ENCODE measurements at places on chromosomes 5 and 9.

DNA sequence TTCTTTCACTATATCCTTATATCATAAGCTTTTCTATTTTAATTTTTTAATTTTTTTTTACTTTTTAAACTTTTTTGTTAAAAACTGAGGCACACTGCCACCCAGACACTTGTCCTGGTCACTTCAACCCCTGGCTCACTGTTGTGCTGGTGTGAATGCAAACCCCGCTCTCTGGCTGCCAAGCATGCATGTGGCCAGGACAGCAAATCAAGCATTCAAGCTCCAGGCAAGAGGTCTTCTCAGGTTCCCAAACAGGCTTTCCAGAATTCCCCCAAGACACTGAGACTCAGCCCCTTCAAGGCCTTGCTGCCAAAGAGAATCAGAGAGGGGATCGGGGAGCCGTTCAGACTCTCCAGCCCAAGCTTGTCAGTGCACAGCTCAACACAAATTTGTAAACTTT, 139.9 kb downstream of the FANCC start:
- no peak for DNase-seq

DNA sequence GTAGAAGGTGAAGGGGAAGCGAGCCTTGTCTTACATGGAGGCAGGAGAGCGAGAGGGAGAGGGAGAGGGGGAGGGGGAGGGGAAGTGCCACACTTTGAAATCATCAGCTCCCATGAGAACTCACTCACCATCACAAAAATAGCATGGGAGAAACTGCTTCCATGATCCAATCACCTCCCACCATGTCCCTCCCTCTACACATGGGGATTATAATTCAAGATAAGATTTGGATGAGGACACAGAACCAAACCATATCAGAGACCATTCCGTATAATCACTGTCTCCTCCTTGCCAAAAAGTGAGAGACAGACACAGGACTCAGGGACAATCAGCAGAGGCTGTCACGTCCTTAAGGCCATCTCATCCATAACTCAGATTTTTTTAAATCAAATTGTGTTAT, 187.7 kb upstream of the TAS2R1 start:
- DNase-seq = no peak

DNA sequence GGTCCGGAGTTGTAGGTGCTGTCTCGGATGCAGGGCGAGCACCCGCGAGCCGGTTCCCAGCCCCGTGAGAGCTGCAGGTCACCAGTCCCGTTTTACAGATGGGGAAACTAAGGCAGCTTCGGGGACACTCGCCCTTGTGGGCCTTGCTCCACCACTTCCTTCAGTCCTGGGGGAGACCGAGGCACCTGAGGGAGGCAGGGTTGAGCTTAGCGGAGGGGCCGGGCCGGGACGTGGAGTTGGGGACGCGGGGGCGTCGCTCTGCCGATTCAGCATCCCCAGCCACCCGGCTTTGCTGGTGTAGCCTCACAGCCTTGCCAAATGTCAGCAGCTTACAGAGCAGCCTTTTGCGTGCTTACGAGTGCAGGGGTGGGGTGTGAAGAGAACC, 530 bp downstream of the BBLN start:
- DNase-seq = no peak

DNA sequence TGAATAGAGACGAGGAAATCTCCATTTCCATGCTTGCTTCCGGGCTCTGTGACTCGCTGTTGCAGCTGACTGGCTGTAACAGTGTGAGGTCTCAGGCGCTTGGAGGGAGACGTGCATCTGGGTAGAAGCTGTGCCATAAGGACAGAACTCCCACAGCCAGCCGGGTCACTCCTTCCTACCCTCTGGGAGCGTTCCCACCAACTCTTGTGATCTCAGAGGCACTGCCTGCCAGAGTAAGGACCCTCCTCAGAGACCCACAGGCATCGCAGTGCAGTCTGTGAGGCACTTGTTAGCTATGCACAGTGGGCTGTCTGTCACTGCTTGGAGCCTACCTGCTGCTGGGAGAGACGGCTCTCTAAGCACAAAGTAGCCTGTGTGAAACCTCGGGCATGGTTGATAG, 203.4 kb upstream of the SEMA6A start:
- DNase-seq = no peak

GRCh38 chr9:78213712-78214111, 22.2 kb upstream of the CEP78 start:
- DNase-seq = peak; percentile 24

DNA sequence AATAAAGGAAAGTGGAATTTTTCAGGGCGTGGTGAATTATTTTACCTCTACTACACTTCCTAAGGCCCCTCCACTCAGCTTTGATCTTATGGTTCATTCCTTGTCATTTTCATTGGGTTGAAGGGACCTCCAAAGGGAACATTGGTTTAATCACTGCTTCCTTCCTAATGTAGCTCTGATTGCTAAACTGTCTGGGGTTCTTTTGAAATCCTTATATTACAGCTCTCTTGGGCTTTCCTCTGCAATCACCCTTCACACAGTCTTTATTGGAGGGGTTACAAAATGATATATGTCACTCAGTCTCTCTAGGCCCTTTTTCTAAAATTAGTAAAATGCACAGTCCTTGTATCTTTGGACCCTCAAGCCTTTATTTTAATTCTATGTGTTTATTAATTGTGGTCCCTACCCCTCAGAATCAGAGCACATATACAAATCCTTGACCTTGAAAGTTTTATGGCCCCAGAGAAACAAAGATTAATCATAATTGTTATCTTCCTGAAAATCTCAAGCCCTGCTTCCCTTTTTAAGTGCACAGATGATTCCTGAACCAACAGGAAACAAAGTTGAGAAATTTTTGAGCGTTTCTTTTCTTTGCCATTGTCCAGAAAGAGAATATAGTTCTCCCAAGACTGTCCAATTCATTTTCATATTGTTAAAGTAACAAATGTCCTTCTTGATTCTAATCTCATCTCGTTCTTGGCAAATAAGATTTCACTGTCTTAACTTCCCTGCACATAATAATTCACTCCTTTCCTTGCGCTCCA, 330.0 kb downstream of the ARRDC3 start:
- DNase-seq = no peak

DNA sequence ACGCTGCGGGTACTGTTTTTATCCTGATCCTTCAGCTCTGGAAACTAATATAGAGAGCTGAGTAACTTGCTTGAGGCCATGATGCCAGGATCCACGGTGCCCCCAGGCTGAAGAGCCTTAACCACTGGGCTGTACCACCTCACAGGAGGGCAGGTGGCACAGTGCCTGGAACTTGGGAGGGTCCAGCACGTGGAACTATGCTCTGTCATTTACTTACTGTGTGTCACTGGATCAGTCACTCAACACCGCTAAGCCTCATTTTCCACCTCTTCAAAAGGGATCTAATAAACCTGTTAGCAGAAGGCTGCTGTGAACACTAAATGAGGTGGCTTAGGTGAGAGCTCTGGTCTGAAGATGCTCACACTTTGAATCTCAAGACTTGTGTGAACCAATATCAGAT, 29.6 kb downstream of the KCNIP1 start:
- no peak for DNase-seq

GRCh38 chr9:90808890-90809685, 7.5 kb downstream of the SYK start:
- DNase-seq = no peak

GRCh38 chr9:17361378-17361777, 217.5 kb upstream of the SH3GL2 start:
- no peak for DNase-seq

GRCh38 chr9:8863069-8863468, 1063.5 kb upstream of the DMAC1 start:
- DNase-seq = no peak

- no peak for DNase-seq
Measured at GRCh38 chr5:35855187-35855586, 1.5 kb upstream of the IL7R start.

DNA sequence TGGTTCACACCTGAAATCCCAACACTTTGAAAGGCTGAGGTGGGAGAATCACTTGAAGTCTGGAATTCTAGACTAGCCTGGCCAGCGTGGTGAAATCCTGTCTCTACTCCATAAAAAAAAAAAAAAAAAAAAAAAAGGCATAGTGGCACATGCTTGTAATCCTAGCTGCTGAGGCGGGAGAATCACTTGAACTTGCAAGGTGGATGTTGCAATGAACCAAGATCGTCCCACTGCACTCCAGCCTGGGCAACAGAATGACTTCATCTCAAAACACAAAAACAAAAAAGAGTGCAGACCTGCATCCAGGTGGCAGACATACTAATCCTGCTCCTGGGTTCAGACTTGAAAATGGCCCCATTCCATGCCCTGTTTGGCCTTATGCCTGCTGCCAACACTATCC, 21.8 kb upstream of the ADAMTS19 start:
- DNase-seq = no peak

- DNase-seq = no peak
Measured at GRCh38 chr5:29099585-29099984, 2061.2 kb upstream of the CDH9 start.

- DNase-seq = no peak
Measured at GRCh38 chr5:112983363-112983762, 6.8 kb downstream of the DCP2 start.

DNA sequence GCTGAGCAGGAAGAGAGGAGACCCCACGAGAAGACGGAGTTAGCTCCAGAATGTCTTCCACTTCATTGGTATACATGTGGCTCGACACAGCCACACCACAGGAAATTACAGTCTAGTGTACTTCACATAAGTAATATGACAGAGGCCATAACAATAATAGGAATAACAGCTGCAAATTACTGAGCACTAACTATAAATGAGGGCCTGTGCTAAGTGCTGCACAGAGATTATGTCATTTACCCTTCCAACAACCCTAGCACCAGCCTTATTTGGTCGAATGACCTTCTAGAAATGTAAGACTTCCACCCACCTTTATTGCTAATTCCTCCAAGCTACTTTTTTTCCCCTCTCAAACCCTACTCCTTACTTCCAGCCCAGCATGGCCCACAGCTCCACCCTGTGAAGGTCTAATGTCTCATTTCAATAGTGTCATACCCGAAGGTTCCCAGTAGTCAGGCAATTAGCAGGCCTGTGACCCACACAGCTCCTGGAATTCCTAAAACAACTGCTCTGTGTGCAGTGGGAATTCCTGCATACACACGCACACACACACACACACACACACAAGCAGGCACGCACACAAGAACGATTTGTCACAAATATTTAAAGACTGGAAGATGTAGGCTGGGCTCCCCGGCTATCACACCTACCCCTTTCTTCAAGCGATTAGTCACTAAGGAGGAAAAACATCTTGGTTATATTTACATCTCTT, 134.5 kb downstream of the FRMD3 start:
- DNase-seq = no peak

- DNase-seq = no peak
Measured at GRCh38 chr5:125205601-125206225, 459.3 kb upstream of the ZNF608 start.

DNA sequence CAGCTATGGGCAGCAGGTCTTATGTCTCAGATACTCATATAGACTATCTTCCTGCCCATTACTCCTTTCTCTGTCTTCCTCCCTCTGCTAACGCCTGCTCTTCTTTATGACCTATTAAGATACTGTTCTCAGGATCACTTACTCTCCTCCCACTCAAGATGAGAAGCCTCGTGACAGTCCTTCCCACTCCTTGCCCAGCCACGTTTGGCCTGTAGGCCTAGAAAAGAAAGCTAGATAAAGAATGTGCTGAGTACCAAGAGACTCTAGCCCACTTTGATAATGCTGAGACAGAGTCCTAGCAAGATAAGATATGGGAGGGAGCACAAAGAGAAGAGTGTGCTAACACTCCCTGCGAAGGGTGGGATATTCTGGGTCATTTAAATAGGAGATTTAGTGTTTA, 6.8 kb upstream of the DENND4C start:
- DNase-seq = no peak

- DNase-seq = no peak
Measured at GRCh38 chr5:160175438-160176218, 53.7 kb upstream of the FABP6 start.

DNA sequence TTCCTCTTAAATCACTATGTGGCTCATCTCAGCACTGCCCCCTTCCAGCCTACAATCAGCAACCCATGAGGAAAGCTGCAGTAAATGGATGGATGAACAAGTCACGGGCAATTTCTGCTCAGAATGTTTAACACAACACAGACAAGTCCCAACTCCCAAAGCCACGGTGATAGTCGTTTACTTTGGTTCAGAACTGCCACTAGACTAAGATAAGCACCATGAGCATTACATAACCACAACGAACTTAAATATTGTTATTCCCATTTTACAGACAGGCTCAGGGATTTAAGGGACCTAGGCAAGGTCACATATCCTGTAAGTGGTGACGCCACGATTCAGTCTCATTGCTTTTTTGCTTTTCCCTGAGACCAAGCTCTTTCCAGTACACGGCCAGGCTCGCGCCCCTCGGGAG, 2.0 kb upstream of the SMIM27 start:
- peak; percentile 12 for DNase-seq

DNA sequence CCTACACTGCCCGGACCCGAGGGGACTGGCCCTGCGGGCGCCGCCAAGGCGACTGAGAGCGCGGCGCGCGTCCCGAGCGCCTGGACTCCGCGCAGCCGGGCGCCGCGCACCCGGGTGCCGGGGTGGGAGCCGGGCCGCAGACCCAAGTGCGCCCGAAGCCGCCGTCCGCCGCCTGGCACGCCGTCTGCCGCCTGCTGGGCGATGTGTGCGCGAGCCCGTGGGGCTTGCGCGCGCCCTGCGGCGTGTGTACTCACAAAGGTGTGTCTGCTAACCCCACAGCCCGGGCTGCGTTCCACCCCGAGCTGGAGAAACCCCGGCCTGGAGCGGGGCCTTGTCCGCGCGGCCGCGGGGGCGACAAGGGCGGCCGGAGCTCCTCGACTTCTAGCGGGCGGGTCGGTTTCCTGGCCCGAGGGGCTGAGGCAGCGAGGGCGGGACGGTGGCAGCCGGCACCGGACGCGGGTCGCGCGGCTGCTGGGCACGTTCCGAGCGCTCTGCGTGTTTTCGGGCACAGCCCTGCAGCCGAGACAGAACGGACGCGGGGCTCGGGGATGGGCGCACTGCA, 1.1 kb upstream of the ZSWIM6 start:
- DNase-seq = peak; percentile 34

GRCh38 chr9:9919174-9919775, 693.5 kb downstream of the PTPRD start:
- no peak for DNase-seq
